Dorsolateral prefrontal cortex (tissue), 122 donors: ENCODE measurements at places on chromosomes 11 and 22.

DNA sequence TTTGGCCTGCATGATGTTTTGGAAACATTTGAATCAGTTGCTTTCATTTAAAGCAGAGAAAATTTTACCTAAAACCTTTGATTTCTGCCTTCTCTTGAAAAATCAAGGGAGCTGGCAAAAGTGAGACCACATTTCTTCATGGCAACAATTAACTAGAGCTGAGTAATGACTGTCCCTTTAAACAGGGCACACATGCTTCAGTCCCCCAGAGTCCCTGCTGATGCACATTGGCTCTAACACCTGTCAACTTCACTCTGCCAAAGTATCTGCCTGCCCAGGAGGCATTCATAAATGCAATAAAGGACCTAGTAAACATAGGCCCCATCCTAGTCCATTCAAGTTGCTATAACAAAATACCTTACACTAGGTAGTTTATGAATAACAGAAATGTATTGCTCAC is 87.1 kb upstream of the LDLRAD3 start:
- peak; percentile 58 for DNase-seq

- DNase-seq = no peak
These were observed 27.9 kb downstream of the ARRB1 start for GRCh38 chr11:75323609-75324008.

- DNase-seq = no peak
These were observed 13.5 kb downstream of the DNAJC24 start for GRCh38 chr11:31383116-31383515.

- DNase-seq = no peak
These were observed 11.5 kb downstream of the RELT start for GRCh38 chr11:73387594-73388264.

DNA sequence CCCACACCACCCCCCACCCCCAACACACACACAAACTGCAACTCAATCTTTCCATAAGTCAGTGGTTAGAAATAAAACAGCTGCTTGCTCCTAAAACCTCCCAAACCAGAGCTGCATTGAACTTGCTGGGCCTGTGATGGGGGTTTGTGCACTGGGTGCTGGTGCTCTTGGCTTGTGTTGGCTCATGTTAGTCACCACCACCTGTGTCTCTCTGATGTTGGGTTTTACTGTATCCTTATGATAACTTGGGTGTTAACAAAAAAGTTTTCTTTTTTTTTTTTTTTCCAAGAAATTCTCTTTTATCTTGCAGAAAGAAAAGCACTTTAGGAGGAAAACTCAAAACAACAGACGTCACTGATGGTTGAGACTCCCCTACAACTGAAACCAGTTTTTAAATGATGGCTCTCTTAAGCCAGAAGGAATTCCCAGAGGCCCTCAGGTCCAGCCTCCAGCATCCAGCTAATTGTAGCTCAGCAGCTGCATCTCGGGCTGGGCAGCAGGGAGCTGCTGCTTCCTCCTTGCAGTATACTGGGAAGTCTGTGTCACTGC is 79.9 kb upstream of the DRD2 start:
- DNase-seq = no peak

DNA sequence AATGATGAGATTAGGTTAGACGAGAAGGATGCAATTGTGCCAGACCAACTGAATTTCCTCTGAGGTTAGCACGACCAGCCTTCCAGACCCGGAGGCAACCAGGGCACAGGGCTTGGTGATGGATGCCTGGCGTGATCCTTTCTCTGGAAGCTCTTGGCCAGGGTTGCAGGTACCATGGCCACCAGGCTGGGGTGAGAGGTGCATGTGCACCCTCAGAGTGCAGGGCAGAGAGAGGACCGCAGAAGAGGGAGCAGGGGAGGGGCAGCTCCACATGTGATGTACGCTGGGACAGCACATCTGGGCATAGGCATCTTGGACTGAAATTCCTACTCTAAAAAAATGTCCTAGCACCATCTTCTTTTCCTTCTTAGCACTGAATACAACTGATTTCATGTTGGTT is 10.9 kb downstream of the KCNJ1 start:
- DNase-seq = no peak

DNA sequence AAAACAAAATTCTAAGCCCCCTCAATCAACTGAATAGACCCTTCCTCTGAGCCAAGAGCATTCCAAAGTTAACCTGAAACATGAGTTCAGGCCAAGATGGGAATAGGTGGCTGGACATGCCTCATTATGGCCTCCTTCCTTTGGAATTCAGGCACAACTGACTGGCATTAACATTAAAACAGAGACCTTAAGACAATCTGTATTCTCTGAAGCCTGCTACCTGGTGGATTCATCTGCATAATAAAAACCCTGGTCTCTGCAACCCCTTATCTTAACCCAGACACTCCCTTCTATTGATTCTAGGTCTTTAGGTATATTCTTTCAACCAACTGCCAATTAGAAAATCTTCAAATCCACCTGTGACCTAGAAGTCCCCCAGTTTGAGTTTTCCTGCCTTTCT is 66.3 kb downstream of the JRKL start:
- no peak for DNase-seq

- DNase-seq = peak; percentile 84
These were observed 94.7 kb upstream of the RASSF10 start for GRCh38 chr11:12914400-12914912.

GRCh38 chr22:23008896-23009295 is 61.4 kb upstream of the GNAZ start:
- no peak for DNase-seq

- DNase-seq = no peak
These were observed 352.9 kb upstream of the DDI1 start for GRCh38 chr11:103683576-103683975.

DNA sequence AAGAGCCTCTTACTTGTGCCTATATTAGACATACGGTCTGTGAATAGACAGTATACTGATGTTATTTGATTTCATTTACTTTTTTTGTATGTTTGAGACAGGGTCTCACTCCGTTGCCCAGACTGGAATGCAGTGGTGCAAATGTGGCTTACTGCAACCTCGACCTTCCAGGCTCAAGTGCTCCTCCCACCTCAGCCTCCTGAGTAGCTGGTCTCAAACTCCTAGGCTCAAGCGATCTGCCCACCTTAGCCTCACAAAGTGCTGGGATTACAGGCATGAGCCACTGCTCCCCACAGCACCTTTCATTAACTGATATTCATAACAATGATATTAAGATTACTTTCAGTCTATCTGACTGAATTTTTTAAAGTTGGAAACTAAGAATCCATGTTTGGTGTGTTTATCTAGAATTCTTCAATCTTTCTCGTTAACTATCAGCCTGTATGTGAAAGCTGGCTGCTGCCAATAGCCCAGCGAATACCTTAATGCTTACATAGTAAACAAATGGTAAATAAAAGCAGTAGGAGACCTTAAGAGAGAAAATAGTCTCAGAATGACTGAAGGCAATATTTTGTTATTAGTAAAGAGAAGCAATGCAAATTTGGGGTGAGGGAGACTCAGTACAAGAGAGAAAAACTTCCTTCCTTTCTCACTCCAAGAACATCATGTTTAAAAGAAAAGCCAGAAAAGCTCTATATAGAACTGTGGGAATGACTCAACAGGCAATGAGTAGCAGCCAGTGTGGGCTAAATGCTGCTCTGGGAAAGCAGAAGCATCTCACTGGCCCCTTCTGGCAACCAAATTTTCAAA is 101.9 kb downstream of the MRTFA start:
- DNase-seq = no peak

DNA sequence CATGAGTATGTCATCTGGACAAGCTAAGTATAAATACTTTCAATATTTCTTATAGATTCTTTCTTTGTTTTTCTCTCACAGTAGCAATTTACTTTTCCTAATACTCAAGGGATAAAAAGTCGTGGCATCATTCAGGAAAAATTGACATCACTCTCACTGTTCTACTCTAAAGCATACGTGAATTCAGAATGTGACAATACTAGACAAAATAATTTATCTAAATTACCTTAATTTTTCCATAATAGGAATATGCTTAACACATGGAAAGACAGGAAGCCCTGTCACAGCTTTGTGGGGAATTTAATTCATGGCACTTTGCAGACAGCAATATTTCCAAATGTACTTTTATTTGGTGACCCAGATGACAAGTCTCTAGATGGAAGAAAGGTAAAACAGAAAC is 394.6 kb downstream of the DLG2 start:
- DNase-seq = no peak

- no peak for DNase-seq
These were observed 64.6 kb downstream of the ST3GAL4 start for GRCh38 chr11:126419801-126420697.

- DNase-seq = no peak
These were observed 58.6 kb upstream of the PRDM11 start for GRCh38 chr11:45087900-45088160.

- no peak for DNase-seq
These were observed 479.4 kb downstream of the JRKL start for GRCh38 chr11:96869207-96869606.

DNA sequence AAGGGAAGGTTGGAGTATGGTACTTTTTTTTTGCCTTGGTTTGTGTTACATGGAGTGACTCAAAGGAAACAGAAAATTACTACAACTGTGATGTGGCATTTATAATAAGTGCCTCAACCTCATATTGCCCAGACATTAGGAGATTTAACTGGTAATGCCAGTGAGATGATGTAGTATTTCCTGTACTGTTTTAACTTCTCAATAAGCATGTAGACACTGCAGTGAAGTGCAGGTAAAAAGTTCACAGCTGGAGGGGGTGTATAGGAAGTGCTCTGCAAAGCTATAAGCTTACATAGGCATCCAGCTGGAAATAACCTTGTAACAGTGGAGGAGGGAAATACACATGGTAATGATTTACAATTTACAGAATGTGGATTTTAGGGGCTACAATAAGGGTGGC is 138.2 kb upstream of the MTMR2 start:
- DNase-seq = no peak

DNA sequence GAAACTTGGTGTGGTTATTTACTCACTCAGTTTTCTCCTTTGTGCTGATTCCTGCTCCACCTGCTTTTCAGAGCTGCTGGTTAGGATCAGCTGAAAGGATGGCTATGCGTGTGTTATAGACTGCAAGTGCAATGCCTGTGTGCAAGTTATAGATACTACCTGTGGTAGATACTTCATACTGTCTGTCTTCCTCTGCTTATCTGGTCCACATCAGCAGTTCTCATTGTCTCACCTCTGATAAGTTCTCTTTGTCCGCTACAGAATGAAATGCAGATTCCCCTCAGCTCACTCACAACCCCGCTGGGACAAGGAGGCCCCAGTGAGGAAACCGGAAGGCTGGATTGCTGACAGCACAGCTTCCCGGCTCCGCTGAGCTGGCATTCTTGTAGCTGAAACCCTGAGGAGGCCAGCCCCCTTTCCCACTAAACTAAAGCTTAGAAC is 37.5 kb upstream of the LYVE1 start:
- DNase-seq = no peak

DNA sequence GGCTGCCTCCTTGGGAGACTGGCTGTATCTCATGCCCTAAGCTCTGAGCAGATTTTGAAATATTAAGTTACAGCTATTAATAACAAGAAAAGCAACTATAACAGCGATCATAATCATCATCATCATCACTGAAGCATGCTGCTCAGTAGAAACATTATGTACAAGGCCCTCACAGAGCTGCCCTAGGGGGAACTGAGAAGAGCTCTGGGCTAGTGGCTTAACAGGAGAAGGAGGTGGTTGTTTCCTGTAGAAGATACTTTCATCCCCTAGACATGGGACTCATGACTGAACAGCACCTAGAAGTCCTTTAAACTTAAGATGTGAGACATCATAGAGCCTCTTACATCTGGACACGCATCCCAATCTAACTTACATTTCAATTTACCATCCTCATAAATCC is 332.8 kb upstream of the PLET1 start:
- DNase-seq = no peak

- no peak for DNase-seq
These were observed 16.7 kb downstream of the CRKL start for GRCh38 chr22:20933910-20934309.

- no peak for DNase-seq
These were observed 7.9 kb downstream of the RELT start for GRCh38 chr11:73384125-73384441.

- DNase-seq = no peak
These were observed 10.3 kb downstream of the TOP3B start for GRCh38 chr22:21972293-21972779.

- DNase-seq = no peak
These were observed 59.8 kb downstream of the UVRAG start for GRCh38 chr11:75874684-75875341.

- peak; percentile 38 for DNase-seq
These were observed 23.8 kb upstream of the SLC22A12 start for GRCh38 chr11:64566915-64567891.

DNA sequence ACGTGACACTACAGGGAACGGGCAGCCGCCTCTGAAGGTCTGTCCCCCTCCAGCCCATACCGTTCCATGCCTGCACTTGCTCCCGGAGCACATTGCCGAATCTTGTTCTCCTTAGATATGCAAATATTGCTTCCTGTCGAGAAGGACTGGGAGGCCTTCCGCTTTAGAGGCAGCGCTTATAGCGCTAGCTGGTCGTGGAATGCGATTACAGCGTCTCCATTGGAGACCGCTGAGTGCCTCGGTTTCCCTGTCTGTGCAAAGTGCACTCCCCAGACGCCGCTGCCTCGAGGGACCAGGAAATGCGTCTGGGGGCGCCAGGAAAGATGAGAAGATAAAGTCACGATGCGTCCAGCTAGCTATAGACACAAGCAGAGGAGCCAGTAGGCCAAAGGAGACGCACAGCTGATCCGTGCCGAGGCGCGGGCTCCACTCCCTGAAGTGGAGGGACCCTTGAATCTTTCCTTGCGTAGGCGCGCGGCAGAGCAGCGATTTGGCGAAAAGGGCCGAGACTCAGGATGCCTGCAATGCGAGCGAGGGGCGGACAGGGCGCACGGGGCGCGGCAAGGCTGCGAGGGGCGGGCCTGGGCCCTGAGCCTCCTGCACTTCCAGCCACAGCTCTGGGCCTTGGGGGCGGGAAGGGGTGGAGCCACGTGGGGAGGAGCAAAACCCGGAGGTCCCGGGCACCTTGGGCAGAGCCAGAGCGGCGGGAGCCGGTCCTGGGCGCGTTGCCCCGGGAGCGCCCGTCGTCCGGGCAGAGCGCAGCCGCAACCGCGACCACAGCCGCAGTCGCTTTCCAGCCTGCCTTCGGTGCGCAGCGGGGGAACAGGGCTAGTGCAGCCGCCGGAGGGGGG is at the start of gene RASSF10:
Gene RASSF10, plus strand, starts transcription at position 692 of the 851 bp plus-strand sequence. CDS start 261 bp downstream, outside the sequence.
- peak; percentile 28 for DNase-seq

DNA sequence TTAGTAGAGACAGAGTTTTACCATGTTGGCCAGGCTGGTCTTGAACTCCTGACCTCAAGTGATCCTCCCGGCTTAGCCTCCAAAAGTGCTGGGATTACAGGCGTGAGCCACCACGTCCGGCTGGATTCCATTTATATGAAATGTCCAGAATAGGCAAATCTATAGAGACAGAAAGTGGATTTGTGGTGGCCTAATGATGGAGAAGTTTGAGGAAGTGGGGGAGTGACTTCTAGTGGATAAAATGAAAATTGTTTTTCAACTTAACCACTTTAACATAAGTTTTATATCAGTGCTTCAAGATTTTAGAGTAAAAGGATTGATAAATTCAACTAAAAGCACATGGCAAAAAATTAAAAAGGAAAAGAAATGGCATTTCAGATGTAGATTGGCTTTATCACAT is 66.2 kb downstream of the HIPK3 start:
- no peak for DNase-seq
